Activated T-helper 1 cell treated with Interleukin-2 at 50 U/mL for 16 hours (primary cell): ENCODE measurements at places on chromosomes 3 and 15.

DNA sequence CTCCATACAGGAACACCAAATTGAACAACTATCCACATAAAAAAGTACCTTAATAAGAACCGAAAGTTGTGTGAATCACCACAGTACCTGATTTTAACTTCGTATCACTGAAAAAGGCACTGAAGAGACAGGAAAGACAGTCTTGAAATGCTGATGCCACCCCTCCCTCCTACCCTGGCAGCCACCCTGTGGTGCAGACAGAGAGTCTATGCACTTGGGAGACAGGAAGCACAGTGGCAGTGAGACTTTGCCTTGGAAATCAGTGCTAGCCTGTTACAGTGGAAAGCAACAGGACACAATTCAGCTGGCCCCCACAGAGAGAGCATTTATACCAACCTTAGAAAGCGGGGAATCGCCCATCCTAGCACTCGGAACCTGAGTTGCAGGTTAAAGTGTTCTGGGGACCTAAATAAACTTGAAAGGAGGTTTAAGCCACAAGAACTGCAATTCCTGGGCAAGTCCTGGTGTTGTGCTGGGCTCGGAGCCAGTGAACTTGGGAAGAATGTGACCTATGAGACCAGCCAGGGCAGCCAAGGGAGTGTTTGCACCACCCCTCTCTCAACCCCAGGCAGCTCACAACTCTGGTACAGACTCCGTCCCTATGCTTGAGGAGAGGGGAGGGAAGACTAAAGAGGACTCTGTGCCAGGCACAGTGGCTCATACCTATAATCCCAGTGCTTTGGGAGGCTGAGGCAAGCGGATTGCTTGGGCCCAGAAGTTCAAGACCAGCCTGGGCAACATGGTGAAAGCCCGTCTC, 240.1 kb downstream of the ISL2 start:
- DNase-seq, result no peak

GRCh38 chr15:40545457-40545856, 19.4 kb downstream of the CCDC32 start:
- no peak for DNase-seq

DNA sequence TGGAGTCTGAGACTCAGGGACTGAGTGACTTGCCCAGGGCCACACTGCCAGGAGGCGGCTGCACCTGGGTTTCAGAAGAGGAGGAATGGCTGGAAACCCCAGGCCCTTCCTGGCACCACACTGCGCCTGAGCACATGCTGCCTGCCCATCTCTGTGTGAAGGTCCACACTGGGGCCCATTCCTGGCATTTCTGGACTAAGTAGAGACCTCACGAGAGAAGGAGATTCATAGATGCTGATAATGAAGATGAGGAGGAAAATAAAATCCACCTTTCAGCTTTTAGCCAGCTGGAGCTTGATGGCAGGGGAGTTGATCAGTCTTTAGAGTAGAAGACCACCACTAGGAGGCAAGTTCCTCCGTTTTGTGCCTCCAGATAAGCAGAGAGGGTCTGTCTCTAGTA, 40.2 kb upstream of the TF start:
- no peak for DNase-seq

DNA sequence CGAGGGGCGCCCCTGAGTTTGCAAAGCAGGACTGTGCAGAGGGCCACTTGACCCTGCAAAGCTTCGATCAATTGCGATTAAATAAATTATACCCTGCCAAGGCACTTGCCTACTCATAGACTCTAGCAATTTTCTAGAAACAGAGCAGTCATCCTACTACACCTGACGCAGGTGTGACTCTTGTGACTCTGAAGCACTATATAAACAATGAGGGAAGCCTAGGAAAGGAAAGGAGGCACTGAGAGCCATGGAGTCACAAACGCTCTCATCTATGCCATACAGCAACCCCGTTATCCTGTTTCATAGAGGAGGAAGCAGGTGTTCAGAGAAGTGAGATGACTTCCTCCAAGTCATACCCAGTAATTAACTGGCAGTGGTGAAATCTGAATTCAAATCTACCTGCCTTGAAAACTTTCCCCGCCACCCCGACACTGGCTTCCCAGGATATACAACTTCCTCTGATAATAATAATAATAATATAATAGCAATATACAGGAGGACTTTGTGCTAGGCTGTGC, 14.4 kb downstream of the ARHGEF3 start:
- DNase-seq, result no peak

DNA sequence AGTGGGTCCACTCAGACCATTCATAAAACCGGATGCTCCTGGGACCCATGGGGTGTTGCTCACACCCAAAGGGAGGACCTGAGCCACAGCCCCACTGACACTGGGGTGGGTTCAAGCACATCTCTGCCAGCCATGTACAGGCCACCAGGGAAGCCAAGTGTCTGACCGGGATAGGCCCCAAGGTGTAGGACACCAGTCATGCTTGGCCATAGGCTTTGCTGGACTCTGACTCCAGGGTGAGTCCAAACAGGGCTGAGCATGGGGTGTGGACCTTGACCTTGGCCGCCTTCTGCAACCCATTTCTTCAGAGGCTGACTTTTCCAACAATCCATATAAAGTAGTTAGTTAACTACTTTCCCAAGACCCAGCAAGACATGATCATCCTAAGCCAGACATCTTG, 31.4 kb upstream of the DUSP7 start:
- DNase-seq, result no peak

DNA sequence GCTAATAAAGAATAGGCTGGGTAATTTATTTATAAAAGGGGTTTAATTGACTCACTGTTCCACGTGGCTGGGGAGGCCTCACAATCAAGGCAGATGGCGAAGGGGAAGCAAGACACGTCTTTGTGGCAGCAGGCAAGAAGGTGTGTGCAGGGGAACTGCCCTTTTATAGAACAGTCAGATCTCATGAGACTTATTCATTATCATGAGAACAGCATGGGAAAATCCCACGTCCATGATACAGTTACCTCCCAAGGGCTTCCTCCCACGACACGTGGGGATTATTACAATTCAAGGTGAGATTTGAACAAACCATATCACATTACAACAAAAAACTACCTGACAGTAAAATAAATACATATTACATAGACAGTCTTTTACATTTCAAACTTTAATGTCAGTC, 414.9 kb downstream of the NAALADL2 start:
- DNase-seq, result no peak

- no peak for DNase-seq
These were observed 88.8 kb upstream of the TSEN2 start for GRCh38 chr3:12395349-12396012.

DNA sequence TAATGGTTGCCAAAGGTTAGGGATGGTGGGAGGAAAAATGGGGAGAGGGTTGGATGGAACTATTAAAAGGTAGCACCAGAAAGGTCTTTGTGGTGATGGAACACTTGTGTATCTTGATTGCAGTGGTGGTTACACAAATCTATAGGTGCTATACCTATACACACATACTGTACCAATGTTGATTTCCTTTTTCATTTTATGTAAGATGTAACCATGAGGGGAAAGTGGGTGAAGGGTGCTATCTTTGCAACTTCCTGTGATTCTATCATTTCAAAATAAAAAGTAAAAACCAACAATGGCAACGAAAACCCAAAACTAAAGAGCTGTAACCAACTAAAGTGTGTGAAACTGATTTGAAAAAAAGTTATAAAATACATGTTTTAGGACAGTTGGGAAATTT, 761 bp upstream of the ZNF35 start:
- no peak for DNase-seq

DNA sequence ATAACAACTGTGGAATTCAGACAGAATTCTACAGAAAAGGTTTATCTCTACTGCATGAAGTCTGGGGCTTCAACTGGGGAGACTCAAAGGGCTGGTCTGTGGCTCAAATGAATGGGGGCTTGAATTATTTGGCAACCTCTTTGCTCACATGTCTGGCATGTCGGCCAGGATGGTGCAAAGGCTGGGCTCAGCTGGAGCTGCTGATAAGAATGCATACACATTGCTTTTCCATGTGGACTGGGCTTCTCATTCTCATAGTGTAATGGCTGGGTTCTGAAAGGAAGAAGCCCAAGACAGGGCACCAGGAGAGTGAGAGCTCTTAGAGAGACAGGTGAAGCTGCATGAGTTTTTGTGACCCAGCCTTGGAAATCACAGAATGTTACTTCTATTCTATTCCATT, 194.3 kb upstream of the SGO1 start:
- DNase-seq, result no peak

DNA sequence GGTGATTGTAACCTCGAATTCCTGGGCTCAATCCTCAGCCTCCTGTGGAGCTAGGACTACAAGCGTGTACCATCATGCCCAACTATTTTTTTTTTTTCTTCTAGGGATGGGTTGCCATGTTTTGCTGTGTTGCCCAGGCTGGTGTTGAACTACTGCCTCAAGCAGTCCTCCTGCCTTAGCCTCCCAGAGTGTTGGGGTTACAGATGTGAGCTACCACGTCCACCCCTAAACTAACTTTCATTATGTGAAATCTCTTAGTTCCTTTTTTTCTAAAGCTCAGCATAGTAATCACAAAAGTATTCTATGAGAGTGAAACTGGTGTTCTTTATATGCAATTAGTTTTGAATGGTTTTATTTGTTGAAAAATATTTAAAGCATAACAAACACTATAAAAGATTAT, 92.1 kb downstream of the XRN1 start:
- no peak for DNase-seq

DNA sequence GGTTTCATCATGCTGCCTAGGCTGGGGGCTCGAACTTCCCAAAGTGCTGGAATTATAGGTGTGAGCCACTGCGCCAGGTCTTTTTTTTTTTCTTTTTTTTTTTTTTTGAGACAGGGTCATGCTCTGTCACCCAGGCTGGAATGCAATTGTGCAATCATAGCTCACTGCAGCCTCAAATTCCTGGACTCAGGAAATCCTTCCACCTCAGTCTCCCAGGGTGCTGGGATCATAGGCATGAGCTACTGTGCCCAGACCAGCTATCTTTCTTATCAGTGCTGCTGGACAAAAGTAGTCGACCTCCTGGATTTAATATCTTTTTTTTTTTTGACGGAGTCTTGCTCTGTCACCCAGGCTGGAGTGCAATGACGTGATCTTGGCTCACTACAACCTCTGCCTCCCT, 60.8 kb downstream of the TFDP2 start:
- no peak for DNase-seq

DNA sequence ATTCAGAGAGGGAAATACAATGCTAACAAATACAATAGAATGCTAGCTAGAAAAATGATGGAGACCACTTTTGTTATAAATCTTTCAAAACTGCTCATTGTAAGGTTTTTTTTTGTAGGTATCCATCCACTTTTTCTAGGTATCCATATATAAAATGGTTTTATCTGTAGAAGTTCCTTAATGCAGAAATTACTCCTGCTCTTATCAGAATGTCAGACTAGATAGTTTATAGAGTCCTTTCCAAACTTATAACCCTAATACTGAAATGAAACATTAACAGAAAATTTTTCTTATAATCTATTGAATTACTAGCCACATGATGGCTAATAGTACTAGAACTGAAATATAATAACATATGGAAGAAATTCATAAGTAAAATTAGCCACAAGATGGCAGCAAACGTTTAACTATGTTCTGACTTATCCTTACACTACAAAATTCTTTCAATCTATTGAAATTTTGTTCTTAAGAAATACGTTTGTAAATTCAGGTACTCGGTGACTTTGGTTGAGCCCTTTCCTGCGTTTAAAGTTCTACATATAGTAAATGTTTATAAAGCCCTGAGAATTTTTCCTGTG, 58.5 kb downstream of the ECT2 start:
- DNase-seq, result no peak

DNA sequence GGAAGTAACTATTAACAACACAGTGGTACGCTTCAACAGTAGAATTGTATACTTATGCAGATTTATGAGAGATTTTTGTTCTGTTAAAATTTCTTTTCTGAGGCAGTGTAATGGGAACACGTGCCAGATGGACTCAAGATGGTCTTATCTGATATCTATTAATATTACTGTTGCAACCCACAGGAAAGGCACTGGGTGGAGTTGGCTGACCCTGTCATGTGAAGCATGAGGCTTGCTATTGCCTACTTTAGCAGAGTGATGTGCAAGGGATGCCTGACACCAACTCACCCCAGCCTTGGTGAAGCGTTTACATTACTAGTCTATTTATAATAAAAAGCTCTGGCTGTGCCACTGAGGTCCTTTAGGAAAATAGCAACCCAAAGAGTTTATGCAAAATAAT, 19.8 kb upstream of the ARNT2 start:
- DNase-seq, result no peak

GRCh38 chr15:98174286-98174685, 213.8 kb downstream of the ARRDC4 start:
- no peak for DNase-seq

- no peak for DNase-seq
These were observed 243.4 kb downstream of the VPS13C start for GRCh38 chr15:61816856-61817255.

DNA sequence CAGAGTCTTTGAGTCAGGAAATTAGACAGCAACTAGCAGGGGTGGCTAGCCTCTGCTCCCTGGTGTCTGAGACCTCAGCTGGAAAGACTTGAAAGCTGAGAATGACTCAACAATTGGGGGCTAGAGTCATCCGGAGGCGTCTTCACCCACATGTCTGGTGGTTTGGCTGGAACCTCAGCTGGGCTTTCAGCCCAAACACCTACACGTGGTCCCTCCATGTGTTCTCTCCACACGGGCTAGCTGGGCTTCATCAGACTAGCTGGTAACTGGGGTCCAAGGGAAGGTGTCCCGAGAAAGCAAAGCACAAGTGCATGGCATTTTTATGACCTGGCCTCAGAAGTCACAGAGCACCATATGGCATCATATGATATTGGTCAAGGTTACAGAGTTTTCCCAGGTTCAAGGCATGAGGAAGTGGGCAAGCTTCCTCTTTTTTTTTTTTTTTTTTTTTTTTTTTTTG, 19.9 kb upstream of the ABHD2 start:
- DNase-seq, result no peak

DNA sequence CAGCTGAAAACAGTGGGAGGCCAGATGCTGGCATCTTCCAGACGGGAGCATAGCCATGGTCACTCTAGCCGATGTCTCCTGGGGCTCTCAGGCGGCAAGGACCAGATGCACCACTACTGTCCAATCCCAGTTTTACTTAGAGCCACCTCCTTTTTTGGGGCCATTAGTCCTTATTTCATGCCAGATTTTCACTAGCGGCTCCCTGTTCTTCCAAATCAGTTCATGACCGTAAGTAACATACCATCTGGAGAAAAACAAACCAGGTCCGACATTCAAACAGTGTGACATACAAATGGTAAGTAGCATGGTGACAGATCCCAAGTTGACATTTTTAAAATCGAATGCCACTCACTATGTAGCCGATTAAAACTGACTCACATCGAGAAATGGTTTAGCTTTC, 4.1 kb upstream of the MAP6D1 start:
- no peak for DNase-seq

- no peak for DNase-seq
These were observed 61.8 kb downstream of the MBNL1 start for GRCh38 chr3:152330559-152330958.

GRCh38 chr3:186002884-186003472, 65.2 kb upstream of the TRA2B start:
- DNase-seq, result no peak

DNA sequence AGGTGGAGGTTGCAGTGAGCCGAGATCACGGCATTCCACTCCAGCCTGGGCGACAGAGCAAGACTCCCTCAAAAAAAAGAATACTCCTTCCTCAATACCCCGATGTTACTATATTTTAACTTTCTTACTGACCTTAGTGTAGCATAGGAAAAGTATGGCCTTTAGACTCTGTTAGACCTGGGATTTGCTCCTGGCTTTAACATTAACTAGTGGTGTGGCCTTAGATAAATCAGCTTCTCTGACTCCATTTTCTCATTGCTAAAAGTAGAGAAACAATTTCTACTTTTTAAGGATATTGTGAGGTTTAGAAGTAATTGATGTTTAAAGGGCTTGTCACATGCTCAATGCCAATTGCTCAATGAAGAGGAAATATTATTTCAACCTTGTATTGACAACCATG, 7.6 kb upstream of the IL1RAP start:
- no peak for DNase-seq
